ENCODE measurements at places on chromosomes 3 and 15.

- DNase-seq: no peak
Observed at GRCh38 chr3:52210550-52211046, 12.6 kb downstream of the ALAS1 start.

DNA sequence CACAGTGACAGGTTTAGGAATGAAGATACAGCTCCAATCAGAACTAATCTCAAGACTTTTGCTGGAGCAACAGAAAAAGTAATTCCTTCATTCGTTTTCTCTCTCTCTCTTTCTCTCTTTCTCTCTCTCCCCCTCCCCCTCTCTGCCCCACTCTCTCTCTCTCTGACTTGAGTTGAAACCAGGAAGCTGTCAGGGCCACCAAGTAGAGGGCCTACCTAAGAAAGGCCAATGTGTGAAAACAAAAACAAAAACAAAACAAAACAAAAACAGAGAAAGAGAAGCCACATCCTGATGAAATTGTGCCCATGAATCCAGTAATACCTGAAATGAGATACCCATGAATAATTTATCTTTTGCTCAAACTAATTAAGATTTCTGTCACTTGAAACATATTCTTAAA is 72.9 kb downstream of the ATP8B4 start:
- no peak for DNase-seq

DNA sequence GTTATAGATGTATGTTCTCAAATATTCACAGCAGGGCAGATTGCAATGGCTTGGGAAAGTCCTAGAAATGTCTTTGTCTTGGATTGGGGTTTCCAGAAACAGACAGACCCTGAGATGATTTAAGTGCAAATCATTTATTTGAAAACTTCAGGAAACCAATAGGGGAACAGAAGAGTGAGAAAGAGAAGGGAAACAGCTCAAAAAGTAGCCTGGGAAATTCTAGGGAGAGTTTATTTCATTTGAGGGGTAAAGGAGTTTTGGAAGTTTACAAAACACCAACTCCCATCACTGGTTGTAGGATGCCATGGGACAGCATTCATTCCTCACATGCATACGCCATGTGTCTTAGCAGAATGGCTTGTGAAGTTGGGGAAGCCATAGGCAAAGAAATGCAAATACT is 32.3 kb upstream of the PTX3 start:
- no peak for DNase-seq

DNA sequence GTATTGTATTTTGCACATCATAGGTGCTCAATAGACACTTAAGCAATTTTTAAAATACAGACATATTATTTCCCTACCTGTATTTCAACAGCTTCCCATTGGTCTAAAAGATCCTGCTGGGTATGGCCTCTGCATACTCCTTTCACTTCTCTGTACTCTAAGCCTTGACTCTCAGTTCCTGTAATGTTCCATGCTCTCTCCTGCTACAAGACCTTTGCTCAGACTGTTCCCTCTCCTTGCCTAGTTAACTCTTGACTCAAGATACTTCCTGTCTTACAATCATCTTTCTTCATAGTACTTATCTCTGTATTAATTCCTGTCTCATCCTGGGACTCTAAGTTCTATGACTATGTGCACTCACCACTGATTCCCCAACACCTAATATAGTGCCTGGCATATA is 1.7 kb downstream of the SCN11A start:
- DNase-seq: no peak

DNA sequence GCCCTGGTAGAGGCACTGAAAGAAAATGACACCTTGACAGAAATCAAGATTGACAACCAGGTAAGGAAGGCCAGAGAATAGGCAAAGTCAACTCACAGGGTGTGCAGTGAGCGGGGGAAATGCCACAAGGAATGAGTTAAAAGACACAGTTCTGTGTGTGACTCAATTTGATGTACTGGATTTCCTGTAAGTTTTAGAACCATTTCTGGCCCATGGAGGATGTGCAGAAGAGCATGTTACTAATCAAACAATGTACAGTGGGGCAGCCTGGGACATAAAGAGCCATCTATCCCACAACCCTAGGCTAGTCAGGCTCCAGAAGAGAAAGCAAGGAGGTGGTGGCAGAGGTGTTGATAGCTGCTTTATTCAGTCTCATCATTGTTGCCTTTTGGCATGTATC is 31.2 kb upstream of the TMOD3 start:
- DNase-seq: no peak

- DNase-seq: no peak
Observed at GRCh38 chr3:184352149-184352785, 9.1 kb downstream of the CLCN2 start.

DNA sequence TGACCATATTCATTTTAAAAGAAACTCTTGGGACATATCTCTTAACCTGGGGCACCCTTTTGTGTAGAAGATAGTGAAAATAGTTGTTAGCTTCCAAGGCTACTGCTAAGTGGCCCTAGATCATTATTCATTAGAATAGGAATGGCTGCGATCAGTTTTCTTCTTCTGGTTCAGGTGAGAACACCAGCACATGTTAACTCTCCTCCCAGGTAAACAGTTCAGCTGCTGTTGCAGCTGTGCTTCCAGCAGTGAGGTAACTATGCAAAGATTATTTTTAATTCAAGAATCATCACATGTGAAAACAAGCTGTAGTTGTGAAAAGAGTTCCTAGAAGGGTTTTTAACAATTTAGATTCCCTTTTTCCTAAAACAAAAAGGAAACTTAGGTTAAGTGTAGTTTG is 43.3 kb downstream of the ZPLD1 start:
- no peak for DNase-seq

DNA sequence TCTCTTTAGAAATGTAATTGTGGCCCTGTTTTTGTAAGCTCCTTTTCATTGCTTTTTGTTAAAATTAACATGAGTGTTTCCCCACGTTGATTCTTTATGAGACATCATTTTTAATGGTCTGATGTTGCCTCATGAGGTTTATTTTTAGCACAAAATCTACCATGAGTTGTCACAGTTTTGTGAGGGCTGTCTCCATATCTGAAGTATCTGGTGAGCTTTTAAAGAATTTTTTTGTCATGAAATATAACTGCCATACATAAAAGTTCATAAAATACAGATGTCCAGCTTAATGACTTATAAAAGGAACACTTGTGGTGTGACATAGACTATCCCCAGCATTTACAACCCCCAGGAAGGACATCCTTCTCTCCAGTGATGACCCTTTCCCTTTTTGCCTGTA is 34.3 kb upstream of the CEMIP start:
- DNase-seq: no peak

DNA sequence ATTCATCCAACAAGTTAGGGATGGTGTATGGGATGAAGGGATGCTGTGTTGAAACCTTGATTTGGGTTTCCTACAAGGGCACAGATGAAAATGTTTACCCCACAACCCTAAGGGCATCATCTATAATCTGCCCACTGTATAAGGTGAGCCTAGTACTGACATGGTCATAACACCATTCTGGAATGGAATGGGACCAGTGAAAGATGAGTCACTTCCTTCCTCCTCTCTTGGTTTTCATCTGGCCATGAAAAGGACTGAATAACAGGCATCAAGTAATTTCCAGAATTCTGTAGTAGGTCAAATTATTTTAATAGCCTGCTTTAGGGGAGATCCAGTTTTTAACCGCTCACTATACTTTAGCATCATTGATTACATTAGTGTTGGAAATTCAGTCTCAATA is 538.6 kb downstream of the NR2F2 start:
- no peak for DNase-seq

GRCh38 chr15:92326236-92326635 is 67.4 kb upstream of the ST8SIA2 start:
- no peak for DNase-seq

- no peak for DNase-seq
Observed at GRCh38 chr3:39284457-39284881, 4.6 kb upstream of the CX3CR1 start.

DNA sequence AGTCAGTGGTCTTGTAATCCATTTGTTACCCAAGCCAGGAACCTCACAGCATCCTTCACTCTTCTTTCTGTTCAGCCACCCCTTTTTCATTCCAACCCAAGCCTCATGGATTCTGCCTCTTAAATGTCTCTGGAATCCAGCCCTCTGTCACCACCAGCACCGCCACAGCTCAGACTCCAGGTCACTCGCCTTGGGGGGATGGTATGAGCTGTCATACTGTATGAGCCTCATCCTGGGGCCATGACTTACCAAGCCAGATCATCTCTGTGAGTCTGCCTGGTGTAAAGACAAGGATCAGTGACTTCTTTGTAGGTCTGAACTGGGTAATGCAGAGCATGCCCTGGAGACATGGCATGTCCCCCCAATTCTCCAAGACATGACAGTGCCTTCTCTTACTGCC is 79.6 kb downstream of the PGPEP1L start:
- DNase-seq: no peak

- DNase-seq: no peak
Observed at GRCh38 chr3:71987828-71988227, 202.9 kb upstream of the PROK2 start.

- DNase-seq: no peak
Observed at GRCh38 chr3:126107203-126107939, 23.4 kb upstream of the SLC41A3 start.

- DNase-seq: no peak
Observed at GRCh38 chr3:155675094-155675493, 69.8 kb downstream of the PLCH1 start.

DNA sequence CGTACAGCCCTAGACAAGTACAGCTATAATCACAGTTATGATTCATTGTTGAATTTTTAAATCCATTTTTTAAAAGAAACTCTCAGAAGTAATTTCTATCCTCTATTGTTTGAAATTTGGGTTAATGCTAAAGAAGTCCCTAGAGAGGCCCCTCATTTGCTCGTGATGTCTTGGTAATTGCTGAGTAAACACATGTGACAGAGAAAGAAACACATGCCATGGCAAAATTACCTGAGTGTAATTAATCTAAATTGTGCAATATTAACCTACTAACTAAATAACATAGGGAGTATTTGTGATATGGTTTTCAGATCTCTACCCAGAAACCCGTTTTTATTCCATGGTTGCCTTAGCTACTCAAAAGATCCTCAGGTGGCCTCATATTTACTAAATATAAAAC is 10.8 kb downstream of the NEK10 start:
- DNase-seq: no peak

GRCh38 chr3:27971600-27971999 is 249.5 kb upstream of the EOMES start:
- no peak for DNase-seq

DNA sequence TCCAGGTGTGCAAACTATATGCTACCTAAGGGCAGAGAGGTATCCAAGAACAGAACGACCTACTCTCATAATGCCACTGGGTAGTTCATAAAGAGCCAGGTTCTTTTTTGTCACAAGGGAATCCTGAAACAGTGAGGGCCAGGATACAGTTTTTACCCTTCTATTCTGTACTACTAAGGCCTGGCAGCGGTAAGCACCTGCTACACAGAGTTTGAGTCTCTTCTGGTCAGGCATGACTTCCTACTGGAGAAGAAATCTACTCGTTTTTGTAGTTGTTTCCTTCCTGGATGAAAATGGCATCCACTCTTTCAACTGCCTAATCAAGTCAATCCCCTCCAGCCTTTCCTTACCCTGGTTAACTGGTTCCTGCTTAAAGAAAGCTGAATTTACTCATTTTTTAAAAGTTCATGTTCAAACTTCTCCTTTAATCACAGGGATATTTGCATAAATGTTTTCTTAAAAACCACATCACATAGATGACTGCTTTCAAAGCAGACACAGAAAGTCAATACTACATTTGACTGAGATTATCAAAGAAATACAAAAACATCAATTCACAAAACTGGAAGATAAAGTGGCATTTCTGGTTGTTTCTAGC is 40.0 kb downstream of the MAP4 start:
- DNase-seq: no peak

GRCh38 chr3:136783708-136784191 is 31.6 kb upstream of the STAG1 start:
- DNase-seq: peak; percentile 26

GRCh38 chr3:3129579-3129978 is 2.8 kb downstream of the TRNT1 start:
- no peak for DNase-seq

DNA sequence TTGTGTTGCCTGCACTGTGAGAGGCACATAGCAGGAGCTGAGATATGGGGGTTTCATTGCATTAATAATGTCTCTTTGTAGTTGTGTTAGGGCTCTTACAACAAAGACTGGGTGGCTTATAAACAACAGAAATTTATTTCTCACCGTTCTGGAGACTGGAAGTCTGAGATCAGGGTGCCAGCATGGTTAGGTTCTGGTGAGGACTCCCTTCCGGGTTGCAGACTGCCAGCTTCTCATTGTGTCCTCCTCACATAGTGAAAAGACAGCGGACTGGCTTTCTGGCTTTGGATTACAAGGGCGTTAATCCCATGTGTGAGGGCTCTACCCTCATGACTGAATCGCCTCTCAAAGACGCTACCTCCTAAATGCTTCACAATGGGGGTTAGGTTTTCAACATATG is 20.6 kb downstream of the TMEM108 start:
- no peak for DNase-seq

DNA sequence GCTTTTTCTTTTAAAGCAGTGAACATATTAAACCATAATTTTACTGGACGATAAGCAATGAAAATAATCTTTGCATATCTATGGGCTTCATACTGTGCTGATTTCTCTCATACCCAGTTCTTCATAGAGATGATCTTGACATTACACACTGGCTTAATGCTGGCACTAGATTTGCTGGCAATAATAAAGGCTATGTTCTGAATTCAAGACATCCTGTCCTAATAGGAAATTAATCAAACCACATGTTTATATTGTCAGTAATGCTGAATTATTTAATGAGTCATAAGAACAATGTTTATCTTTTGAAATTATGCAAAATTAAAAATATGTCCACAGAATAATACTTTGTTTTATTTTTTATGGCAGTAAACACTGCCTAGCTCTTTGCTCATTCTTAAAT is 643.2 kb downstream of the OTOL1 start:
- no peak for DNase-seq

GRCh38 chr3:108554913-108555571 is 34.2 kb downstream of the CIP2A start:
- no peak for DNase-seq

DNA sequence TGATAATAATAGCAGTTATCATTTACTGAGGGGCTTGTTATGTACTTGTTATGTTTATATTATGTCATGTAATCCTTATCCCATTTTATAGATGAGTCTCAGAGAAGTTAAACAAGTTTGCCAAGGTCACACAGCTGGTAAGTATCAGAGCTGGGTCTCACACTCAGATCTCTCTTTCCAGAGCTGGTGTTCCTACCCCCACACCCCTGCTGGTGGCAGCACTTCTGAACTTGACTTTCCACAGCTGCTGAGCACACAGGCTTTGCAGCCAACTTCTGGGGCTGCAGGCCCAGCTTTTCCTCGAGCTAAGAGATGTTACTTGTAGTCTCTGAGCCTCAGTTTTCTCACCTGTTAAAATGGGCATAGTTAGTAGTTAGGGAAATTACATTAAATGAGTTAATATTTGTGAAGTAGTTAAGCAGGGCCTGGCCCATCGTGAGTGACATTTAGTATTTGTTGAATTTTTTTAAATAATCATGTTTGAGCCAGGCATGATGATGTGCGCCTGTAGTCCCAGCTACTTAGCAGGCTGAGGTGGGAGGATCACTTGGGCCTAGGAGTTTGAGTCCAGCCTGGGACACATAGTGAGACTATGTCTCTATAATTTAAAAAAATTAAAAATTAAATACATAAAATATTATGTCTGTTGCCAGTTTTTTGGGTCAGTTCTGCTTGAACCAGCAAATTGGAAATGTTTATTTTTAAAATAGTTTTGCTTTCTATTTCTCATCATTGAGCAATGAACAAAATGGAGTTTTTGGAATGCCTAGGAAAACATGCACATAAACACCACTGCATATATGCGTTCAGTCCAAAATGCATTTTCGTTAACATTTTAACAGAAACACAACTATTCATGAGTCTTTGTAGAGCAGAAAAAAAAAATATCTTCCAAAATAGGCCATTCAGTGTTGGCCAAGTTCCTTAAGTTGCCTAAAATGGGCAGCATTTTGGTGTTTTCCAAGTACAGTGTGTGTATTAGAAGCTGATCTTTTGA is 87.3 kb downstream of the SMAD6 start:
- no peak for DNase-seq
